ENCODE measurements at places on chromosomes 7 and 10.

- no peak for DNase-seq
Measured at GRCh38 chr10:94546049-94546900, 687 bp downstream of the HELLS start.

- no peak for DNase-seq
Measured at GRCh38 chr10:30491916-30492515, 58.0 kb downstream of the MAP3K8 start.

DNA sequence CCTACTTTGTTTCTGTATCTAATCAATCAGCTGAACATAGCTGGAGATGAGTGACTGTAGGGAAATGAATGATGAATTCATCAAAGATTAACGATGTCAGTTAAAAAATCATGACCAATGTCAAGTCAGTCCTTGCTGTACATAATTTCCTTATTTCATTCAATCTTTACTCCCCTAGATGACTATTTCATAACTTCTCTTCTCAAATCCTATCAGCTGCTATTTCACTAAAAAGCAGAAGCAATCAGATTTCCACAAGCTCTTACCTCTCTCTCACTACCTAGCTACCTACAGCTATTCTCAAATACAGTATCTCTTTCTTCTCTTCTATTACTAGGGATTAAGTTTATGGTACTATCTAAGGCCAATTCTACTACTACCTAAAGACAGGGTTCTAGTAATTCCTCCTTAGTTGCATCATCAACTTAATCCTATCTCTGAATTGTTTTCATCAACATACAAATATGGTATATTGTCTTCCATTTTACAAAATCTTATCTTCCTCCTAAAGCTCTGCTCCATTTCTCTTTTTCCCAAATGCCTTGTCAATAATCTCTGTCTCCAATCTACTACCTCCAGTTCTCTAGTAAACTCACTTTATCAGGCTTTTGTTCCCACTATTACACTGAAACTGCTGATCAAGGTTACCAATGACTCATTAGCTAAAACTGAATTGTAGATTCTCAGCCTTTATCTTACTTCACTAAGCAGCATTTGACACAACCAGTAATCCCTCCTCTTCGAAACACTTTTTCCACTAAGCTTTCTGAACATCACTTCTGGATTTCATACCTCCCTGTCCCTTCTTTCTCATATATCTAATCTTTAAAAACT is 28.4 kb downstream of the JMJD1C start:
- DNase-seq, result no peak

- DNase-seq, result no peak
Measured at GRCh38 chr7:118762451-118762850, 537.9 kb downstream of the ANKRD7 start.

All from skeletal muscle cell (primary cell).